Cerebellar cortex (tissue), 1 donor: ENCODE measurements at places on chromosomes 13 and 19.
A peak's percentile ranks its signal among the peaks of the same experiment; 100 is the strongest.

GRCh38 chr13:45332036-45332830 is 8.8 kb downstream of the TPT1 start:
- DNase-seq = no peak

DNA sequence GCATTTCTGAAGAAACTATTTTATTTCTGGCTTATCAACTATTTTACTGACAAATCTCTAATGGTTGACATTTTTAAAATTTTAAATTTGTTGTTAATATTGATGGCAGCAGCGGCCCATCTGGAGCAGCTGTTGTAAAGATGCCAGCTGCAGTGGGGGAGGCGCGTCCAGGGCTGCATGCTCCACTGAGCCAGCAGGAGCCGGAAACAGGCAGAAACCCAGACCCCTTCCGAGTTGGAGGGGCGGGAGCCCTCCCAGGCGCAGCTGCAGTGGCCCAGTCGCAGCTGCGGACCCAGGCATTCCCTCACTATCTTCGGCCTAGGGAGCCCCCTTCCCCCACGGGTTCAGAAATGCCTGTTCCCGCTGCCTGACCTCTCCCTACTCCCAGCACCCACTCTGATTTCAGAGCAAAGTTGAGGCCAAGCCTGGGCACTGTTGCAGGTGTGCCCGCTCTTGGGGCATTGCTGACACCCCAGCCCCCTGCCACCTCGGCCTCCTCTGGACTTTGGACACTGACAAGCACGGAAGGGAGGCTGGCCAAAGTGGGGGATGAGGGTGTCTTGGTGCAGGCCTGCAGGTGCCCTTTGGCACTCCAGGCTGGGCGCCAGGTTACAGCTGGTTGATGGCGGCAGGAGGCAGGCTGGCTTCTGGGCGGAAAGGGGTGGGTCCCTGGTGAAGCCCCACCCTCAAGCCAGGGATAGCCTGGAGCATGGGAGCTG is 69.2 kb downstream of the PIBF1 start:
- no peak for DNase-seq

DNA sequence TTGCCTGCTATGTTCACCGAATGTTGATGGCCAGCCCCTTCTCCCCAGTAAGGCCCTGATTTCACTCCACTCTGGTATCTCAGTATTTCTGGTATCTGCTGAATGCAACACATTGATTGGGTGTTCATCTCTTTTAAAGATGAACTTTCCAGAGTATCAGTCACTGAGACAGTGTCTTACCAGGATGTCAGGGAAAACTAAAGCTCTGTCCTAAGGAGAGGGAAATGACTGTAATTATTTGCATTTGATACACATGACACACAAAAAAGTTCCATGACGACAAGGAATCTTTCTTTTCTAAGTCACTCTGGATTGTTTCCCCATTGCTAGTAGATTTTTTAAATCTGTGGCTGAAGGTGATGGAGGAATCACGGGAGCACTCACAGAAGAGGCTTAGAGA is 2.2 kb downstream of the GPC5 start:
- no peak for DNase-seq

DNA sequence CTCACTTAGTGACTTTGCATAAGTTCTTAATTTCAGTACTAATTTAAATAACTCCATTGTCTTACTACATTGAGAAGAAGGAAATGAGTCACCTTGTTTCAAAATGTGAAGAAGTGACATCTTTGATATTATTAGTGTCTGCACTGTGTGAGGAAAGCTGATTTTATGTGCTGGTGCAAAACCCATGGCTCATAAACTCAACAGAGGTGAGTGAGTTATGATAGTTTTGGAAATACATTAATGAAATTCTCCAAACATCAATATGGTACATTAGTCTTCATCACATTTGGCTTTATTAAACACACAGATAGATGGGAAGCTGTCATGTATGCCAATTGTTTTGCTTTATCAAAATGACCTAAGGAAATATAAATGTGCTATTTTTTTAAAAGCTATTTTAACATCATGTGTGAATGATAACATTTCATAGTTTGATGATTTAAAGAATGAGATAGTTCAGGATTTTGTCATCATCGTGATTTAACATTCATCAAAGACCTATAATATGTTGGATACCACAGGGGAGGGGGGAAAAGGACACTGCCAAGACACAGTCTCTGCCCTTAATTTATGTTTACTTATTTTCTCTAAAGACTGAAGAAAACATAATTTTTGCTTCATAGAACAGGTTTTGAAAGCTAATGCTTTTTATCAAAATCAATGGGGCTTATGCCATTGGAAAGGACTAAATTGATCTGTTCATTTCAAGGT is 902.3 kb upstream of the SLITRK1 start:
- DNase-seq = no peak

- DNase-seq = no peak
These were observed 15.1 kb downstream of the NOSIP start for GRCh38 chr19:49565261-49565660.

GRCh38 chr13:33723365-33723764 is 94.6 kb upstream of the RFC3 start:
- DNase-seq = no peak

DNA sequence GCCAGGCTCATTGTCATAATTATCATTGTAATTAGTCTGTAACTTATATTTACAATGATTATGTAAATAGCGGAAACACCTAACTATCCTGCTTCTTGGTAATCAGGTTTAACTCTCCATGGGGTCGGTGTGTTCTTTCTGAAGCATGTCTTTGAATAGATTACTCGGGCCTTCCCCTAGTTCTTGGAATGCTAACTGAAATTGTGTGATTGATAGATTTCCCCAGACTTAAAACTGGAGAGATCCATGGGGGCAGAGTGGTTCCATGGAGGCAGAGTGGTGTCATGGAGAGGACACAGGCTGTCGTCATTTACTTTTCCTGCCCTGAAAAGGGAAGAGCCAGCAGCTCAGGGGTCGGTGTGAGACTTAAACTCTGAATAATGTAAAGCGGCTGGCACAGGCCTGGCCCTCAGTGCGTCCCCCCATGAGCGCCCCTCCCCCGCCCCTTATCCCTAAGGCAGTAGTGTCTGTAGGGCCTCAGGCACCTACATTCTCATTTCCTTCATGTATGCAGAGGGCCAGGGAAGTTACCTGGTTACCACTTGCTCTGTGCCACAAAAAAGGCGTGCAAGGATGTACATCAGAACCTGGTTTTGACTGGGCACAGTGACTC is 225.1 kb downstream of the TM9SF2 start:
- DNase-seq = no peak

DNA sequence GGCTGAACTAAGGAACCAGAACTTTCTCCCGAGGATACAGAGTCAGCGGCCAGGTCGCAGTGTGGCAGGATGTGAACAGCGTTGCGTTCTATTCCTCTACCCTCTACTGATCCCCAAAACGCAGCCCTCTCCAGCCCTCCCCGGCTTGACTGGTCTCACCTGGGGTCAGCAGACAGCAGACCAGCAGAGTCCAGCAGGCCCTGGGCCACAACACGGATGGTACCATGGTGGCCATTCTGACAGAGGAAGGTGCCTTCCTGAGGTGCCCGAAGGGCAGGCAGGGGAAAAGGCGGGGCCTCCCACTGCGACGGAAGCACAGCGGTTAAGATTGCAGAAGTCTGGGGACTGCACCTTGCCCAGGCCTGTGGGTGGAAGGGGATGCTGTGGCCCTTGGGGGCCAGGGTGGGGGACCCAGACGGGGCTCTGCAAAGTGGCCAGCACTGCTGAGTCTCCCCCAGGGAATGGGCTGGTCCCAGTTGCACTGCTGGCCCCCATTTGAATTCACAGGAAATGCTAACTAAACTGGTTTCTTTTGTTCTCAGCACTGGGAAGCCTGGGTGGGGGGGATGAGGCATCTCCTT is at the start of gene ICAM3:
Gene ICAM3 (minus strand): TSS at position 245 of the 581 bp plus-strand sequence. CDS start 10 bp downstream, at position 235.
- DNase-seq = no peak

GRCh38 chr13:110855363-110855762 is 59.5 kb downstream of the ANKRD10 start:
- DNase-seq = no peak

GRCh38 chr19:16402041-16402440 is 69.7 kb downstream of the EPS15L1 start:
- peak; percentile 58 for DNase-seq

DNA sequence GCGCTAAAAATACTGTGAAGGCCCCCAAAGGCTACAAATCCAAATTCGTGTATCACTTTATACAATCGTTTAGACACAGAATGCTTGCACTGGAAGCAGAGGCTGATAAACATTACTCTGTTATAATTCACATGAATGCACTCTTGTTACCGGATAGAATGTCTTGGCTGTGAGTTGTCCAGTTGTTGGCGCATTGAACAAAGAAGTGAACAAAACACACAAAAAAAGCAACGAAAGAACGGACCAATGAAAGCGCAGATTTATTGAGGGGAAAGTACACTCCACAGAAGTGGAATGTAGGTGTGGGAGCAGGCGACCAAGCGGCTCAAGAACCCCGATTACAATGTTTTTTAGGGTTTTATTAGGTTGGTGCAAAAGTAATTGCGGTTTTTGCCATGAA is 529 bp upstream of the ZNF418 start:
- no peak for DNase-seq

- no peak for DNase-seq
These were observed 2.7 kb downstream of the CNMD start for GRCh38 chr13:52736891-52737290.

GRCh38 chr13:38850868-38851626 is 139.6 kb downstream of the STOML3 start:
- no peak for DNase-seq

DNA sequence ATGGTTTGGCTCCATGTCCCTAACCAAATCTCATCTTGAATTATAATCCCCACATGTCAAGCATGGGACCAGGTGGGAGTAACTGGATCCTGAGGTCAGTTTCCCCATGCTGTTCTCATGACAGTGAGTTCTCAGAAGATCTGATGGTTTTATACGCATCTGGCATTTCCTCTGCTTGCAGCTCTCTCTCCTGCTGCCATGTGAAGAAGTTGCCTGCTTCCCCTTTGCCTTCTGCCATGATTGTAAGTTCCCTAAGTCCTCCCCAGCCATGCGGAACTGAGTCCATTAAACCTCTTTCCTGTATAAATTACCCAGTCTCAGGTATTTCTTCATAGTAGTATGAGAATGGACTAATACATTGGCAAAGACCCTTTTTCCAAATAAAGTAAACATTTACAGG is 96.8 kb downstream of the TSHZ3 start:
- DNase-seq = no peak

DNA sequence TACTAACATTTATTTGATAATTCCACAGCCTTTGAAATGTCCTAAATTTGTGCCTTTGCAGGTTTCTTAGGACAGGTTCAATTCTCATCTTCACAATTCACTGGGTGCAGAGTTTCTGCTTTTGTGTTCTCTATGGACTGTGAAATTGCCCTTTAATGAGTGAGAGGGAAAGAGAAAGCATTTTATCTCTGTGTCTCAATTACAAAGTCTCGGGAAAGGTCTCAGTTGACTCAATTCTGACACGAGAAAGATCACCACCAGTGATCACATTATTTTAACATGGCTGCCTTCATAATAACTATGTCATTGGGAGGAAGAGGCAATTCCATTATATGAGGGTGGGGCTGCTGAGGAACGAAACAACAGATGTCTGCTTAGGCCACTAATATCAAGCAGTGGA is 26.2 kb upstream of the LRCH1 start:
- DNase-seq = no peak

DNA sequence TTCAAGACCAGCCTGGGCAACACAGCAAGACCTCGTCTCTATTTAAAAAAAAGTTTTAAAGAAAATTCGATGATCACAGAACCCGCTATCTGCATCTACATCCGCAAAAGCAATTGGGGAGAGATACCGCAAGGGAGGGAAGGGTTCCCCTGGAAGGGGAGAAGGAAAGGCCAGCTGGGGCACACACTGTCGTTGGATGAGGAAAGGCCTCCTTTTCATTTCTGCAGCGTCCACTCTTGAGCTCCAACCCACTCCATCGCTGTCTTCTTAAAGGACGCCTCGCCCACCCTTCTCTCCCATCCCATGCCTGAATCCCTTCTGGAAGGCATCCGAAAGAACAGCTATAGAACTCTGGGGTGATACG is 3.2 kb upstream of the PRKCG start:
- no peak for DNase-seq

DNA sequence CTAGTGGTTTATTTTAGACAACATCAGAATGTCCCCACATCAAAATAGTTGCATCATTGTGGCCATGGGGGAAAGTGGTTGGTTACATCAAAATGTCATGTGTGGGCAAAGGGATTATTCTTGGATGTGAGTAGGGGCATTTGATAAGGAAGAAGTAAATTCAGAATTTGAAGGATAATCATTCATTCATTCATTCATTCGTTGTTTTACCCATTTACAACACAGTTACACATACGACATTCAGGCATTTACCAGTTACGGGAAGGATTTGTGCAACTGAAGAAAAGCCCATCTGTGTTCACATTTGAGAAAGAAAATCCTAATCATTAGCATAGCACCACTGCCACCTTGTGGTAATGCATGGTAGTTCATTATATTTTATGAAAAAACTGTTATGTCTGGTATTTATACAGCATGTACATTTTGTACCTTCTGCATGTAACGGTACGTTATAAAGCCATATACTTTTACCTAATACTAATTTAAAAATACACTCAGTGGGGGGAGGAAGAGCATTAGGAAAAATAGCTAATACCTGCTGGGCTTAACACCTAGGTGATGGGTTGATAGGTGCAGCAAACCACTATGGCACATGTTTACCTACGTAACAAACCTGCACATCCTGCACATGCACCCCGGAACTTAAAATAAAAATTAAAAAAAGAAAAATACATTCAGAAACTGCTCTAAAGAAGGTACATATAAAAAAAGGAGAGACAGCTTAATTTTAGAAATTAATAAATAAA is 62.1 kb downstream of the DGKH start:
- peak; percentile 89 for DNase-seq

DNA sequence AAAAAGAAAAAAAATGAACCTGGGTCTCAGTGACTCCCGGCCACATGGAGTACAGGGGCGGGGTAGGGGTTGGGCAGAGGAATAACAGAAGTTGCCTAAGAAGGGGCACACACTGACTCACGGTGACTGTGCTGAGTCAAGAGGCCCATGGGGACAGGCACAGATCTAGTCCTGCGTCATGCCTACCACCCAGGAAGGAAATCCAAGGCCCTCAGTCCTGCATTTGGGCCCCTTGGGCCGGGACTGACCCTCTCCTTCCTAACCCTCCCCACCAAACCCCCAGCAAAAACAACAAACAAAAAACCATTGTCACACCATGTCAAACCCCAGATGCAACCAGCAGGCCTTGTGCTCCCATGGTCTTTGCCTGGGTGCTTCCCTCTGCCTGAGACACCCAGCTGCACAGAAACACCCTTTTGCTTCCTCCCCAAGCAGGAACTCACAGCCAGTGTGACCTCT is 9.6 kb upstream of the NOTCH3 start:
- DNase-seq = no peak

DNA sequence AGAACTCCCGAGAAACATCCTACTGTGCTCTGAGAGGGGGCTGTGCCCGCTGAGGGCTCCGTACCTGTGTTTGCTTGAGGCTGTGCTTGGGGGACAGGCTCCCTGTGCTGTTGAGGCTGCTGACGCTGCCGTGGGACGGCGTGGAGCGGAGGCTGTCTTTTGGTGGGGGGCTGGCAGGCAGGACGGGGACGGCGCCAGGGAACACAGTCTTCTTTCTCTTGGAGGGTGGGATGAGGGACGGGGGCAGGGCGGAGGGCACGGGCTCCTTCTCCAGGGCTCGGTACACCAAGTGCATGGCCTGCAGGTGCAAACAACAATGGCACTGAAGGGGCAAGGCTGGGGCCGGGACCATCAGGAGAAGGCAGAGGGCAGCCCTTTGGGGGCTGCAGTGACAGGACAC is 46.8 kb downstream of the EPS15L1 start:
- no peak for DNase-seq

GRCh38 chr13:91162180-91162579 is 185.3 kb upstream of the MIR17HG start:
- DNase-seq = peak; percentile 59
